CD4-positive, alpha-beta T cell (primary cell): ENCODE measurements at places on chromosomes 7 and 10.
A peak's percentile ranks its signal among the peaks of the same experiment; 100 is the strongest.

- DNase-seq = no peak
These were observed 23.7 kb upstream of the TNKS2 start for GRCh38 chr10:91774571-91774970.

DNA sequence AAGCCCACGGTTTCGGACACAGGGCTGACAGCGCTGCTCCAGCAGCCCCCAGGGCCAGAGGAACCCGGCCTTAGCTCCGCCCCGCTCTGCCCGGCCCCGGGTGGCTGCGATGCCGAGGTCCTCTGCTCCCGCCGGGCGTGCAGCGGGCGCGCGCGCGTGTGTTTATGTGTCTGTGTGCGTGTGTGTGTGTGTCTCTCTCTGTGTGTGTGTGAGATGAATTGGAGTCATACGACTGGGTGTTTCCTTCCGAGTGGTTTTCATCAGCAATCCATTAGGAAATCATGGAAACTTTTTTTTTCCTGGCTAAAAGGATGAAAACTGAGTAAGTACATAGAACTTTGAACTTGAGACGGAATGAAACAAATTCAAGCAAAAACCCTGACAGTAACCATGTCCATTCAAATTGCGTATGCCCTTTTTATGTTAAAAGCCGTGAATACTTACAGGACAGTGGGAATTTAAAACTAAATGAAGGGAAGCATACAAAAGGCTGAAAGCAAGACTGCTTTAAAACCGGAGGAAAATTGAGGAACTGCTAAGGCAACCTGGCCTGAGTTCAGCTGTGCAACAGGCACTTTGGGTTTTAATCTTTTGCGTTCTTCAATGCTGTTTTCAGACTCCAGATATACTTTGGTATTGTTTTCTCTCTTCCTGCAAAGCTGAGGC lies at the start of gene CPED1:
TSS of gene CPED1 (plus strand) at position 121 of the 666 bp plus-strand sequence. CDS start 911 bp downstream, outside the sequence.
- no peak for DNase-seq

- no peak for DNase-seq
These were observed 34.3 kb downstream of the SRPK2 start for GRCh38 chr7:105354383-105354782.

DNA sequence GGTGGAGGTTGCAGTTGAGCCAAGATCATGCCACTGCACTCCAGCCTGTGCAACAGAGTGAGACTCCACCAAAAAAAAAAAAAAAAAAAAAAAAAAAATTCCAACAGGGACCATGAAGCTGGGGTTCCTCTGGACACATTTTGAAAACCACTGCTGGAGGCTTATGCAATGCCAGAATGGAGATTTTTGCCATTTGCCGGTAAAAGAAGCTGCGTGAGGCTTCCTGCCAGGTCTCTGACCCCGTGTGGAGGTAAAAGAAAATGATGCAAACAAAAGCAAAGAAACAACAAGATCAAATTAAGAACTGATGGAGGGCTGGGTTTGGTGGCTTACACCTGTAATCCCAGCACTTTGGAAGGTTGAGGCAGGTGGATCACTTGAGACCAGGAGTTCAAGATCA lies 30.5 kb upstream of the PDZD8 start:
- DNase-seq = no peak

DNA sequence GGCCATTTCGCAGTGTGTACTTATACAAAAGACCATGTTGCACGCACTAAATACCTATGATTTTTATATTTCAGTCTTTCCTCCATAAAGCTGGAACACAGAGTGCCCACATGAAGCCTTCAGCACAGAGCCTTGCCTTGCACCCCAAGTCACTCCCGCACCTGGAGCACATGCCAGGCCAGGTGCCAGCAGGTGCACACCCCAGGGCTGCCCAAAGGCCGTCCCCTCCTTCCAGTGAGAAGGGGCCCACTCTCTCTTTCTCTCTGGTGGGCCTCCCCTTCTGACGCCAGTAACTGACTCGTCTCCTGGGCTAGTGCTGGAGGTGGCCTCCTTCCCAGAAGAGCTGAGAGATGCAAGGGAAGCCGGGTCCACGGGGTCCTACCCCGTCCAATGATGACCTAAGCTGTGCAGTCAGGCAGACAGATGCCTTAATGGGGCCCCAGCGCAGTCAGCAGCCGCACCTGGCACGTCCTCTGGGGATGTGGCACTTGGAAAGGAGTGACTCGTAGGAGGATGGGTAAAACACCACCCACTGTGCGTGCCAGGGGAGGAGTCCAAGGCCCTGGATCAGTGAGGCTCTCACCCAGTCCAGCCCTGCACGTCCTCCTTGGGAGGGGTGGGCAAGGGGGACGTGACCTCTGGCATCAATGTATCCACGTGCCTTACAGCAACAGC lies 17.7 kb upstream of the SHH start:
- DNase-seq = no peak

DNA sequence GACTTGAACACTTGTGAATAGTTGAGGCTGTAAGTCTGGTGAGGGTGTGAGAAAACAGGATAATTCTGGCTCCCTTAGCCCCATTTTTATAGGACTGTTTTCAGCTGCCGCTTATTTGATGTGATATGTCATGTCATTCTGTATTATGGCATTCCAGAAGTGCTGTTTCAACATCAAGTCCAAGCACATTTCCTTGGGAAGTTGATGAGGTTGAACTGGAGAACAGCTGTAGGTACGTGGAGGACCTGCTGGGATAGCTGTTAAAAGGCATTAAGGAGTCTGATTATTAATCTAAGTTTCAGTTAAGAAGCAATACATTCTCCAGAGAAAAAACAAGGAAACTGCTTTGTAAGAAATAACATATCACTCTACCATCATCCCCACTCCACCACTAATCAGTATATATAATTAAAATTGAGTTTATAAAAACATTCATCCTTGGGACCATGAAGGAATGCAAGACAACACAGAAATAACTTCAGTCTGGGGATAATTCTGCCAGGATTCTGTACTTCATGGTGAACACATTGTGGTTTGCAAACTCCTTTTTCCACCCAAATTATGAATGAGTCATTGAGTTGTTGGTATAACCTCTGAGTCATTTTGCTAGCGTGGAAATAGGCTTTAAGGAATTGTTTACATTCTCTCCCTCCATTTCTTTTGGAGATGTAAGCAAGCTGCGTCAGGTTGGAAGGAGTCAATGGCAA lies 39.9 kb upstream of the TMEM229A start:
- DNase-seq = no peak

DNA sequence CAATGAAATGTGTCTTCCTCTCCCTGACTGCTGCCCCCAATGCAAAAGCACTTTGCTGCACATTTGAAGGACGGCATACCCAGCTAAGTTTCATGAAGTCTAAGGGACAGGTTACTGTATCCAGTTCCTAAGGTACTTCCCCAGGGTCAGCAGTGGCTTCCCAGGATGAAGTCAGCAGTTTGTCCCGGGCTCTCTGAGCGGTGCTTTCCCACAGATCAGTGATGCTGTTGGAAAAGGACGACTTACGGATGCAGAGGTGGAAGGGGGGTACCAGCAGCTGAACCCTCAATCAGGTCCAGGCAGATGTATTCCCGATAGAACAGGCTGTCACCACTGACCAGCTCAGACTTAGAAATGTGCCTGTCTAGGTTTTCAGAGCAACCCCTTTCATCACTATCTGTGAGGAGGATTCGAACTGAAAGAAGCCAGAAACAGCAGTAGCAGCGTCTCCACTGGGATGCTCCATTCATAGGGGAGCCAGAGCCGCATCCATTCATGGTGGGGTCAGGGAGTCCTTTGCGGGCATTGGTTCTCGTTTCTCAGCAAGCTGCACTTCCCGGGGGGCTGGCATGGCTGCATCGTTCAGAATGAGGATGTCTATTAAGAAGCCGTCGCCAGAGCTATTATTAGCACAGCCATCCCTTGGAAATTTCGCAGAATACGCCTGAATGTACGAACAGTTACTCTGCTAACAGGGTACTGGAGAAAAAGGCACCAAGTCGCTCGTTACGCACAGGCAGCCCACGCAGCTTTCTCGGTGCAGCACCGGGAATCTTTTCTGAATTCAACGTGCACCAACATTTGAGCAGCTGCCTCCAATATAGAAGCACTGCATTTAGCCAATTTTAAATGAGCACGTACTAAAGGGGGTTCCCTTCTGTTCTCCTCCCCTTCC lies 303.7 kb downstream of the PRPF18 start:
- DNase-seq = no peak

GRCh38 chr10:118596426-118597124 lies 1.1 kb upstream of the PRLHR start:
- no peak for DNase-seq

DNA sequence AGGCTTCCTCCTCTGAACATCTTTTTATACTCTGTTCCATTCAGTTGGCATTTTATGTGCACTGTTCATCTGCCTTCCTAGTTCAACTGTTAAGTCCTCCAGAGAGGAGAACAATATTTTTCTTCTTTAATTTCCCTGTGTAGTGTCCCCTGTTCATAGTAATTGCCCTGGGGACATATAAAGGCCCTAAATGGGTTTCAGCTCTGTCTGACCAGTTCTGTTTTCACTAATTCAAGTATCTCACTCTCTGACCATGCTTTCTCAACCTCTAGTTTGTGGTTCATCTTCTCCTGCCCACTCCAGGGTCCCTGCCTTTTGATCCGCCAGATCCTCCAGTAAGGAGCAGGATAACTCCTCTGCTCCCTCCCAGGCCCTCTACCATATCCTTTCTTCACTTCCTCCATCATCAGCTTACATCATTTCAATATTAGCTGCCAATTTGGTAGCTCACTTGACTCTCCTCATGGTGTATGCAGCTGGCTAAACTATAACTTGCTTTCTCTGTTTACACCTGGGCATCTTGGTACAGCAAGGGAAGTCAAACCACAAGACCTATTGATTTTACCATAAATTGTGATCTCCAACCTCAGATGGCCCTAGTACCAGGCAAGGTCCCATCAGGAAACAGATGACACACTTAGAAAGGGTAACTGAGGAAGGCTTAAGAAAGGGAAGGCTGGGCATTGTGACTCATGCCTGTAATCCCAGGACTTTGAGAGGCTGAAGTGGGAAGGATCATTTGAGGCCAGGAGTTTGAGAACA lies 17.7 kb upstream of the C10orf67 start:
- DNase-seq = no peak

- DNase-seq = peak; percentile 71
These were observed 79.0 kb upstream of the TMEM168 start for GRCh38 chr7:112869111-112869774.

GRCh38 chr7:115066050-115066449 lies 144.2 kb downstream of the MDFIC start:
- no peak for DNase-seq

DNA sequence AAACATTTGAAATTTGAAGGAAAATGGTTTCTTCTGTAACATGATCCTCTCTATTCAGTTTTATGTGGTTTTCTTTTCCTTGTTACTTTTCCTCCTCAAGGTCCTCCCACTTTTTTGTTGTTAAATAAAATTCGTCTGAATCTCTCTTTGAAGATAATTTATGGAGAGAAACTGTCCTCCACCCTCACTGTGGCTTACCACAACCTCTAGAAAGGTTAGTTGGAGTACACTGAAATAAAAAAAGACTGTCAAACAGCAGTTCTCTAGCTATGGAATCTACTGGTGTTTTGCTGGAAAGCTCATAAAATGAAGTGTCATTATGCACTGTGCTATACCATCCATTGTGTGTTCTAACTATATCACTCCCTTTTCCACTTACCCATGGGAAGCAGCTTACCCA lies 189.4 kb downstream of the HDAC9 start:
- DNase-seq = no peak

GRCh38 chr7:5699467-5700384 lies 81.7 kb downstream of the RNF216 start:
- DNase-seq = peak; percentile 88

- no peak for DNase-seq
These were observed 95.3 kb downstream of the CPED1 start for GRCh38 chr7:121083790-121084251.

- DNase-seq = peak; percentile 11
These were observed 663 bp downstream of the VPS37D start for GRCh38 chr7:73668103-73668885.

GRCh38 chr7:156019308-156019707 lies 207.0 kb upstream of the SHH start:
- DNase-seq = no peak

DNA sequence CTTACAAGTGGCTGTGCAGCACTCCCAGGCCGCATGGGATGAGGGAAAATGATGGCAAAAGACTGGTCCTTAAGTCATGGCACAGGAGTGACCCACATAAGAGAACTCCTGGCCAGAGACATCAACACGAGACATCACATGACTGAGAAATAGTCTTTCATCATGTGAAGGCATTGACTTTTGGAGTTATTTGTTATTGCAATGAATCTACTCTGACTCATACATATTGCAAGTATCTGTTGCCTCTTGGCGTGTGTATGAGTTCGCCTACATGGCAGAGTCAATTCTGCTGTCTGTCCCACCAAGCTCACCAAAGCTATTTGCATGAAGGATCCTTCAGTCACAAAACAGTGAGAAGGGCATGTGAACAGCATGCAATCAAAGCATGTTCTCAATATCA lies 59.7 kb upstream of the HABP2 start:
- DNase-seq = no peak

DNA sequence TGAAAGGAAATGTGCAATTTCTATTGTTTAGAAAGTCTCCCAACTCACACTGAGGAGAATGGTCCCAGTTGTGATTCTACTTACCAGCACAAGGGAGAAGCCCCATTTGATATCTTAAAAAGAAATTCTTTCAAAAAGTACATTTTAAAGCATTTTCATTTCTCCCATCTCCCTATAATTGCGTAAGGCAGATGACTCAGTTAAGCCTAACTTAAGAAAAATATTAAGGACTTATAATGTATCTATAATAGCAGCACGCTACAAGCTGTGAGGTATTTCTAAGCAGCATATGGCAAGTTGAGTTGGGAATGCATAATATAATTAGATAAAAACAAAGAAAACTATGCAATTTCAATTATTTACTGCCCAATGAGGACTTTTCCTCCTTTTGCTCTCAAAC lies 8.5 kb upstream of the NRCAM start:
- no peak for DNase-seq

DNA sequence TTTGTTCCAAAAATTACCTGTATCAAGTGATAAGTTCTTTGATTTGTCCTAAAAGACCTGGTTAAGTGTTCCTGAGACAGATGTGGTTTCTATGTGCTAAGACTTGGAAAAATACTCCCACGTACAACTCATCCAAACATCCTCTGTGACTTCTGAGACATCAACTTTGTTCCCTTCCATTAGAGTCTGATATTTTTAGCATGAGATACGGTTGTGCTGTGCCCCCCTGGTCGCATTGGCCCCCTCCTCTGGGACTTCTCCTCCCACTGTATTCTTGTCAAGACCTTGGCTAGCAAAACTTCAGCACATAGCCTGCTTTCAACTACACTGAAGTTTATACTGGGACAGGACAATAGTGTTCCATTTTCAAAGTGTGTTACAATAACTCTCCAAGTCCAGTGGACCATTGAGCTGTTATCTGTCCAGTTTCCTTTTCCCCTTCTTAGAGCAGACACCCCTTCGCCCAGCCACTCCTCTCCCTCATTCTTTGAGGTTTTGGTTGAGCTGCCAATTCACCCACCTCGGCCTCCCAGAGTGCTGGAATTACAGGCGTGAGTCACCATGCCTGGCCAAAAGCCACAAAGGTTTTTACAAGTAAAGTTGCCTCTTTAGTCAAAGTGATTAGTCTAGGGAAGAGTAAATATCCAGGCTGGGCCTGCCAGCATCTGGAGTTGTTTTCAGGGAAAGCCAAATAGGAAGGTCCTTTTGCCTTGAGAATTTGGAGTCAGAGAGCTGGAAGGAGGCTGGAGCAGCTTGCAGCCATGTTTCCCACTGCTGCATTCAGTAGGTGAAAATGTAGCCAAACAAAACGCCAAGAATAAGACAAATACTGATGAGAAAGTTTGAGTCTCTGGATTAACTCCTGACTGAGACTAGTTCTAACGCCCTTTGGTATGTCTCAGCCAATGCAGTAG lies 17.8 kb upstream of the PDLIM1 start:
- DNase-seq = no peak

GRCh38 chr7:142880876-142881505 lies 4.6 kb downstream of the TRPV6 start:
- DNase-seq = peak; percentile 23

GRCh38 chr10:61063901-61064300 lies 119.9 kb upstream of the RHOBTB1 start:
- no peak for DNase-seq
